Aortic smooth muscle cell (primary cell): ENCODE measurements at places on chromosomes 5 and 9. TPM values are rescaled to one million over a fixed set of nuclear protein-coding genes. Genes with fewer than 3 reads are reported as not detected.

NUTM2G gene
- total RNA-seq, result not detected in 2 replicates

NLN gene
- 19.8 and 22.3 TPM in 2 replicates for total RNA-seq

OTULINL gene
- total RNA-seq, result not detected in 2 replicates

TMEM8B gene
- total RNA-seq, result 2.0 and 3.0 TPM in 2 replicates

GLRA1 gene
- not detected in 2 replicates for total RNA-seq

ZNF484 gene
- total RNA-seq, result 11.0 and 12.8 TPM in 2 replicates

STPG3 gene
- total RNA-seq, result not detected in 2 replicates

LECT2 gene
- total RNA-seq, result not detected in 2 replicates

CLIC3 gene
- 4.8 and 5.2 TPM in 2 replicates for total RNA-seq

RANBP3L gene
- 0.13 and 0.31 TPM in 2 replicates for total RNA-seq

IL9 gene
- not detected in 2 replicates for total RNA-seq
